Breast epithelium (tissue), 4 donors: ENCODE measurements at places on chromosomes 1 and 21.

GRCh38 chr1:167276969-167277368 lies 56.3 kb downstream of the POU2F1 start:
- H3K4me3 ChIP-seq, result no peak overlapping the region
- DNase-seq, result no peak
- H3K36me3 ChIP-seq, result no peaks in the 10 kb centered on the region
- H3K27me3 ChIP-seq, result no peaks in the 10 kb centered on the region

GRCh38 chr1:155242805-155243358 lies 12.4 kb downstream of the ENTREP3 start:
- DNase-seq, result no peak
- peak overlapping the region; percentile 70 for H3K4me3 ChIP-seq
- no peaks in the 10 kb centered on the region for H3K4me1 ChIP-seq
- no peaks in the 10 kb centered on the region for H3K27me3 ChIP-seq

- DNase-seq, result no peak
- H3K27me3 ChIP-seq, result no peaks in the 10 kb centered on the region
- no peaks in the 10 kb centered on the region for H3K4me1 ChIP-seq
- H3K27ac ChIP-seq, result peak overlapping the region; percentile 0
Measured at GRCh38 chr1:7991504-7992440, 30.3 kb downstream of the PARK7 start.

DNA sequence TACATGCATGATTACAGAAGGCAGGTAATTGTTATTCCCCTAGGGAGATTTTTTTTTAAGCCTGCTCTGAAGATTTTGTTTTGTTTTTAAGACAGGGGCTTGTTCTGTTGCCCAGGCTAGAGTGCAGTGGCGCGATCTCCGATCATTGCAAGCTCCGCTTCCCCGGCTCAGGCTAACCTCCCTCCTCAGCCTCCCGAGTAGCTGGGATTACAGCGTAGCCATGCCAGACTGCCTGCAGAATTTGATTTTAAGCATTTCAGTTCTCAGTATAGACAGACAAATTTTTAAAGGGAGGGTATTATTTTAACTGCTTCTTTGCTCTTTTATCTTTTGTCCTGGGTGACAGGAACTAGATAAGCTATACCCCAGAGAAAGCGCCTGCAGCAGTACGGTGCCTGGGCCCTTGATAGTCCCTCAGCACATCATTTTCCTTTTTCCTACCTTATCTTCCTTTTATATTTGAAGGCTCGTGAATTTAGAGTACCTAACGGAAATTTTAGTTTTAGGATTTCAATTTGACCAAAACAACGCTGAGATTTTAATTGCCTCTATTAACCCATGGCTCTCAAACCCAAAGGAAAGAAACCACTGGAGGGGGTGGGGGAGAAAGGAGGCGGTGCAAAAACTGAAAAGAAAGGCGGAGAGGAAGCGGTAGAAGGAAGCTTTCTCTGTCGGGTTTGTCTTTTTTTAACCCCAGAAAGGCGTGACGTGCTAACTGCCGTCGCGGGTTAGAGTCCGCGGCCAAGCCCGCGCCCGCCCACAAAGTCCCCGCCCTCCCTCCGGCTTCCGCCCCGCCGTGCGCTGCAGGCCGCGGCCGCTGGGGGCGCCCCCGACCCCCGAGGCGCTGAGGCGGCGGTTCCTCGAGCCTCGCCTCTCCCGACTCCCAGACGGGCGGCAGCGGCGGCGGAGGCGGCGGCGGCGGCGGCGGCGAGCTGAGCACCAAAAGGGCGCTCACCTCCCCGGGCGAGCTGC lies at the start of gene EEIG2:
EEIG2 (plus strand) TSS at position 886 of the 972 bp plus-strand sequence. CDS start 329 bp downstream, outside the sequence.
- H3K36me3 ChIP-seq, result no peaks in the 10 kb centered on the region
- H3K4me3 ChIP-seq, result peak within 1 kb of the TSS; percentile 76
- no peaks in the 10 kb centered on the region for H3K4me1 ChIP-seq

GRCh38 chr1:17617787-17618557 lies 78.5 kb downstream of the ARHGEF10L start:
- H3K36me3 ChIP-seq, result peaks cover 2% of the 10 kb centered on the region
- H3K27me3 ChIP-seq, result no peaks in the 10 kb centered on the region
- no peak overlapping the region for H3K27ac ChIP-seq
- peak overlapping the region; percentile 20 for H3K4me3 ChIP-seq

- no peak overlapping the region for H3K4me3 ChIP-seq
- peaks cover 7% of the 10 kb centered on the region for H3K27me3 ChIP-seq
- H3K4me1 ChIP-seq, result peaks cover 4% of the 10 kb centered on the region
- H3K36me3 ChIP-seq, result no peaks in the 10 kb centered on the region
Measured at GRCh38 chr1:4083231-4084047, 183.4 kb upstream of the C1orf174 start.
